CD4-positive, alpha-beta memory T cell (primary cell): ENCODE measurements at places on chromosomes 5 and 9. TPM values are rescaled to one million over a fixed set of nuclear protein-coding genes. Genes with fewer than 3 reads are reported as not detected.
A peak's percentile ranks its signal among the peaks of the same experiment; 100 is the strongest.

DNA sequence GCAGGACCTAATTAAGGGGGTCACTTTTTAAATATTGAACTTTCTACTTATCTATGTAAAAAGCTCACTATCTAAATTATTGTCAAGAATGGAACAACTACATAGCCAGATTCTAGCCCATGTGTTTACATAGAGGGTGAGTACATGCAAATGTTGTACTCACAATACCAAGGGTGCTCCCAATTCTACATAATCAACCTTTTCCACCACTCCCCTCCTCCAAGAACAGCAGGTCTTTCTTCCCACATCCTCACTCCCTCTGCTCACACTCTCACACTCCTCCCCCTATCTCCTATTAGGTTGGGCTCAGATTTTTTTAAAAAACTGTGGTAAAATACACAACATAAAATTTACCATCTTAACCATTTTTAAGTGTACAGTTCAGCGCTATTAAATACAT lies 325.4 kb downstream of the ARL15 start:
- DNase-seq, result no peak

- DNase-seq, result no peak
Measured at GRCh38 chr9:20139763-20140290, 351.0 kb upstream of the SLC24A2 start.

GRCh38 chr5:150449517-150450339 lies at the start of gene RPS14:
TSS of gene RPS14 (minus strand) at chr5:150449739. CDS start at chr5:150447733, 2,006 bp downstream.
- DNase-seq, result peak; percentile 96

GRCh38 chr9:17587113-17587512 lies 8.2 kb downstream of the SH3GL2 start:
- DNase-seq, result no peak

GRCh38 chr9:88197781-88198340 lies 59.6 kb upstream of the SPATA31C2 start:
- DNase-seq, result no peak

DNA sequence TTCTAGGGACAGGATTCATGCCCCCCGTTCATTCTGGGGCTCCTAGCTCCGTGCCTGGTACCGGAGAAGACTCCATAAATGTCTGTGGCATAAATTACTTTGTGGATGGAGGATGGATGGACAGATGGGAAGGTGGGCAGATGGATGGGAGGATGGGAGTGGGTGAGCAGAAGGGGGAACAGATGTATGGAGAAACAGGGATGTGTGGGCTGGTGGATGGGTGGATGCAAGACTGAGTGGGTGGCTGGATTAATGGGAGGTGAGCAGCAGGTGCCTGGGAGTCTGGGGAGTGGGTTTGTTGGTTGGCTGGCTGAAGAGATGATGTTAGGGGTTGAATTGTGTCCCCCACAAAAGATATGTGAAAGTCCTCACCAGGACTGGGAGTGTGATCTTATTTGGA lies 43.5 kb downstream of the SARDH start:
- DNase-seq, result no peak

DNA sequence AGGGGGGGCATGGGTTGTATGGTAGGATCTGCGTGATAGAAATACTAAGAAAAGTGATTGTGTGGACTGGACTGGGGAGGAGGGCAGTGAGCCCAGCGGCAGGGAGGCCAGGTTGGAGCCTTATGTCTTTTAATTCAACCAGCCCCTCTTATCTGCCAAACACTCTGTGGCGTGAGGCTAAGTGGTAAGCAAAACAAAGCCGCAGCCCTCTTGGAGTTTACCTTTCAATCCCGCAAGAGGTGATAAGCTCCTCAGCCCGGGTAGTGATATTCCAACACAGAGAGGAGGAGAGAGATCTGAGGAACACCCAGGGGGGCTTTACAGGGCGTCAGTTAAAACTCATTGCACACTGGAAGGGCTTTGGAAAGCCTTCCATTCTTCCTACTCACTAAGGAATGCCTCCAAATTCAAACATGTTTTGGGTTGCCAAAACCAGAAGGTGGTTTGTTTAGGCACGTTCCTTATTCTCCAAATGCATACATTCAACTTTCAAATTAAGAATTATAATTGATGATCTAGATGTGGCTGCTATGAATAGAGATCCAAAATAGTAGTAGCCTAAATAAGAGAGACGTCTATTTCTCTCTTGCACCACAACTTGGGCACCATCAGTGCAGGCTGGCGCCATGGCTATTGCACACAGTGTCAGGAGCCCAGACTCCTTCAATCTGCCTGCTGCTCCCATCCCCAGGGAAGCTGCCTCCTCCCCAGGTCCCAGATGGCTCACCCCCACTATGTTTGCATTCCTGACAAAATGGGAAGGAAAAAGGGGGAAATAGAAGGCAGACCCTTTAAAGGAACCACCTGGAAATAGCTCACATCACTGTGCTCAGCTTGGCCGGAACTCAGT lies 75.1 kb upstream of the FSTL4 start:
- no peak for DNase-seq

DNA sequence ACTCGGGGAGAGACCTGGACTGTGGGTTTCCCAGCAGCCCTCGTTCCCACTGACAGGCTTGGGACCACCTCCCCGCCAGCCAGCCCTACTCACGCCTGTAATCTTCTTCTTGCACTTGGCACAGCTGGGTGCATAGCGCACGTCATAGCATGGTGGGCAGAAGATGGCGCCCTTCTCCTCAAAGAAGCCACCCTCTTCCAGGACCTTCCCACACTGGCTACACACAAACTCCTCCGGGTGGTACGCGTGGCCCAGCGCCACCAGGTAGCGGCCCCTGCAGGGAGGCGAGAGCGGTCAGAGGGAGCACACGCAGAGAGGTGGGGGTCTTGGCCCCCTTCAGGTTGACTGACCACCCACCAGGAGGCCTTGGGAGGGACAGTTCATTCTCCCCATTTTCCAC lies 9.4 kb downstream of the PDLIM7 start:
- DNase-seq, result no peak

GRCh38 chr5:143261748-143262392 lies 141.6 kb downstream of the NR3C1 start:
- no peak for DNase-seq

- DNase-seq, result no peak
Measured at GRCh38 chr9:112615584-112616266, 102.2 kb downstream of the INIP start.

DNA sequence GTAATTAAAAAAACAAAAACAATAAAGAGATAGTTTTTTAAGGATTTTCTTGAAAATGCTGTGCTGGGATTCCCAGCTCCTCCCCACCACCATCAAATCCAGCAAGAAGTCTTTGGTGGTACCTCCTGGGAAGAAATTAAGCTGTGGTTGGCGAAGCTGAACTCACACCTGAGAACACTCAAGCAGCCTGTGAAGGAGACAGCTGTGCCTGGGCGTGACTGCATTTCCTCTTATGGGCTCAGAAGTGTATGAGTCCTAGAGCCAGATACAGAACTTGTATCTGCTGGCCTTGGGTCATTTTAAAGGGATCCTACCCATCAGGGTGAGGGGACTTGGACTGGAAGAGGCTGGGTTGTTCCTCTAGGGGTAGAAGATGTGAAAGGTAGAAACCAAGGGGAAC lies 561.2 kb upstream of the SGCD start:
- no peak for DNase-seq

DNA sequence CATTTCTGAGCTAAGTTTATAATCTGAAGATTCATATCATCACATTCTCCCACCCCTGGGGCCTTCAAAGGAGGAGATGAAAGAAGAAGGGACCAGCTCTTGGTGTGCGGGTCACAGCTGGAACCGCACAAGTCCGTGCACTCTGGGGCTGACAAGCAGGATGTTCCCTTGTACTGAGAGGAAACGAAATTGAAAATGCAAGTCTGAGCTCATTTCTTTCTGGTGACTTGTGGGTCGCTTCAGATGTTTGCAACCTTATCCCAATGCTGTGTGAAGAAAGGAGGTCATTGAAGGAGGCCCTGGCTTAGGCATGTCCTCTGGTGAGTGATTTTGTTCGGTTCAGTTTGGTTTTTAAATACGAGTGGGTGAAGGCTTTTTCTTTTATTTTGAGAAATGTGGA lies 59.6 kb downstream of the C9orf152 start:
- peak; percentile 22 for DNase-seq

GRCh38 chr5:52791366-52791765 lies 3.6 kb downstream of the ITGA1 start:
- DNase-seq, result no peak

- DNase-seq, result no peak
Measured at GRCh38 chr5:131228646-131229045, 35.2 kb upstream of the CDC42SE2 start.

DNA sequence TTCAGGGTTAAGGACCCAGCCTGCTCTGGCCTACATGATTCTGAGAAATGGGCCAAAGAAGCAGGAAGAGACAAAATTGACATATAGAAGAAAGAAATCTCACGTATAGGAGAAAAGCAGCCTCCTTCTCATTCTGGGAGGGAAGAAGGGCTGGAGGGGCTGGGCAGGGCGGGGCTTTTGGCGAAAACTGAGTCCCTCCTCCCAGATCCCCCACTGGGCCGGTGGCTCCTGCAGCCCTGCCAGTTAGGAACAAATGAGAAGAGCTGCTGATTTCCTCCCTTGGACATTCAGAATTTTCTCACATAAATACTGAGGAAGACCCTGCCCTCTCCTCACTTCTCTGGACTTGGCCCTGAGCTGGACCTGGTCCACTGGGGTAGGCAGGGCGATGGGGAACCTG lies at the start of gene WNT8A:
Gene WNT8A, plus strand, starts transcription at position 332 of the 400 bp plus-strand sequence. CDS start 95 bp downstream, outside the sequence.
- DNase-seq, result no peak

GRCh38 chr5:139803978-139804377 lies 8.4 kb downstream of the PSD2 start:
- DNase-seq, result no peak

GRCh38 chr9:15307523-15307841 lies 466 bp upstream of the TTC39B start:
- DNase-seq, result no peak

DNA sequence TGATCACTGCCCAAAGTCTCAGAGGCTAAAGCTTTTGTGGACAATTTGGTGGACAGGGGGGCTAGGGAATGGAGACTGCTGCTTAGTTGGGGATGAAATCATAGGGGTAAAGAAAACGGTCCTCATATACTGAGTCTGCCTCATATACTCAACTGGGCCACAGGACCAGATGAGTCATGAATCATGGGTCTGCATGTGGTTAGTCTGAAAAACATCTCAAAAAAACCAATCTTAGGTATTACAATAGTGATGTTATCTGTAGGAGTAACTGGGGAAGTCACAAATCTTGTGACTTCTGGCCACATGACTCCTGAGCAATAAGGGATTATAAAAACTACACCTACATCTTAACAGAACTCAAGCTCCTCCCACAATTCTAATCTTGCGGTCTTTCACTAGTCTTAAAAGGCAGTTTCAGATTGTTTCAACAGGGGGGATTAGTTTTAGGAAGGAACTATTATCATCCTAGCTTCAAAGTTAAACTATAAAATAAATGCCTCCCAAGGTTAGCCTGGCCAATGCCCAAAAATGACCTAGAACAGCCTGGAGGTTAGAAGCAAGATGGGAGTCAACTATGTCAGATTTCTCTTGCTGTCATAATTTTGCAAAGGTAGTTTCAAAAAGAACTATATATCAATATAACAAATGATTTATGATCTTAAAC lies 17.5 kb downstream of the TMEM161B start:
- DNase-seq, result peak; percentile 12

GRCh38 chr5:64074533-64074932 lies 91.1 kb upstream of the RNF180 start:
- DNase-seq, result no peak

DNA sequence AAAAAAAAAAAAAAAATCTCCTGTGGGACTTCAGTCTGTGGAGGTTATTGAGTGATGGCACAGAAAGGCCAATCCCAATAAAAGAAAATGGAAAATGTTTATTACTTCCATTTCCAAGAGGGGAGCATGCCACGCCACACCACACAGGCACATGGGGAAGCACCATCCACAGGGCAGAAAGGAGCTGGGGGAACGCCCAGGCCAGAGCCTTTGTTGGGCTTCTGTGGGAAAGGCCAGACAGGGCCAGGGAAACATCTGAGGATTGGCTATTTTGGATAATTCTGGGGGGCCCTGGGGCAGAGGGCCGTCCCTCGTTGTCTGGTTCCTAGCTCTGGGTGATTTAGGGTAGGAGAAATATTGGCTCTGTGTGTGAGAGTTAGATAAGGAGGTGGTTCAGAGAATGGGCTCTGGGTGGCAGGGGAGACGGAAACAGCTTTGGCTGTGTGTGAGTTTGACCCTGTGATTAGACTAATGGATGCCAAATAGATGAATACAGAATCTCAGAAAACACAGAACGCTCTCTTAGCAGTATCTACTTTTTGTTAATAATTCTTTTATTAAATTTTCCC lies 49.0 kb upstream of the ABL1 start:
- no peak for DNase-seq

DNA sequence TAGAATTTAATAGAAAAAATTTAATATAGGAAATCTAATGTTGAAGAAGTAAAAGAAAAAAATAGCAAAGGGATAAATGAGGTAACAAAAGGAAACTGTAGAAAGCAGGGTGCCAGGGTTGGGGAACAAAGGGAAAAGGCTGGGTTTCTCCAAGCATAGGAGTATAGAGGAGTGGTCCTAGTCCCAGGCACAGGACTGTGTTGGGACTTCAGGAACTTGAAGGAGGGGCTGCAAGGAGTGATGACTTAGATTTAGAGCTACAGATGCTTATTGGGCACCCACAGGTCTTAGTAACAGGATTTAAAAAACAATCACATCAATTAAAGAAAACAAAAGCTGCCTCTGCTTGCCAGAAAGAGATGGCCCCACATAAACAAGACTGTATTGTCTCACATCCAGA lies 396.5 kb upstream of the TNC start:
- no peak for DNase-seq

- DNase-seq, result no peak
Measured at GRCh38 chr5:137306903-137307302, 192.2 kb downstream of the SPOCK1 start.

GRCh38 chr9:90523958-90524357 lies 118.7 kb downstream of the DIRAS2 start:
- DNase-seq, result no peak

DNA sequence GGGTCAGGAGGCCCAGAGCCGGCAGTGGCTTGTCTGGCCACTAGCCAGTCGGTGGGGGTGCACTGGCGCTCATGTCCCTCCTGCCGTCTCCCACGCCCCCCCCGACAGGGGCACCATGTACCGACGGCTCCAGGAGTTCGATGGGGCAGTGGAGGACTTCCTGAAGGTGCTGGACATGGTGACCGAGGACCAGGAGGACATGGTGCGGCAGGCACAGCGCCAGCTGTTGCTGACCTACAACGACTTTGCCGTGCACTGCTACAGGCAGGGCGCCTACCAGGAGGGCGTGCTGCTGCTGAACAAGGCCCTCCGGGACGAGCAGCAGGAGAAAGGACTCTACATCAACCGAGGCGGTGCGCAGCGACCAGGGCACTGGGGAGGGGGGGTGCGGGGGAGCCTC lies 8.1 kb downstream of the TTC16 start:
- no peak for DNase-seq

The PCDHGA12 gene
- not detected for polyA plus RNA-seq

The SLC6A18 gene
- not detected for polyA plus RNA-seq

The PHYHD1 gene
- polyA plus RNA-seq, result not detected

The PCDHGA5 gene
- not detected for polyA plus RNA-seq

The PCDHA4 gene
- polyA plus RNA-seq, result not detected

The DMRTA1 gene
- 0.03 TPM for polyA plus RNA-seq

The MYMK gene
- not detected for polyA plus RNA-seq

The GABRB2 gene
- polyA plus RNA-seq, result not detected

The F2RL1 gene
- polyA plus RNA-seq, result 9.2 TPM
